ENCODE measurements at places on chromosomes 4 and X. TPM values are rescaled to one million over a fixed set of nuclear protein-coding genes. Genes with fewer than 3 reads are reported as not detected.

OCIAD2 gene
- total RNA-seq = 98.5 TPM

GIMD1 gene
- not detected for total RNA-seq

MID1IP1 gene
- total RNA-seq = 35.6 TPM

SCD5 gene
- total RNA-seq = 6.2 TPM

AMTN gene
- total RNA-seq = 0.15 TPM

STX18 gene
- total RNA-seq = 27.9 TPM

FAM200B gene
- 28.1 TPM for total RNA-seq

VCX2 gene
- total RNA-seq = not detected

UBA6 gene
- 23.2 TPM for total RNA-seq

MEPE gene
- total RNA-seq = not detected

GABRG1 gene
- not detected for total RNA-seq

SUV39H1 gene
- total RNA-seq = 23.0 TPM

SORBS2 gene
- 0.63 TPM for total RNA-seq

SMIM10 gene
- total RNA-seq = 0.11 TPM

IBSP gene
- total RNA-seq = not detected

SRPX2 gene
- total RNA-seq = 2.6 TPM

LRIT3 gene
- 0.02 TPM for total RNA-seq

CDX4 gene
- total RNA-seq = not detected

RHOXF2 gene
- not detected for total RNA-seq

SSX7 gene
- total RNA-seq = not detected

TMSB15C gene
- total RNA-seq = 0.13 TPM

L1CAM gene
- 20.2 TPM for total RNA-seq

TRPC3 gene
- total RNA-seq = 0.08 TPM

FAM114A1 gene
- total RNA-seq = 21.6 TPM

ADRA2C gene
- 10.9 TPM for total RNA-seq

IL21 gene
- total RNA-seq = not detected

COL25A1 gene
- total RNA-seq = not detected

All from A549 treated with AZD2906 at 1 μM for 4 hours (cell line).